ENCODE measurements at places on chromosomes 6 and 20. TPM values are rescaled to one million over a fixed set of nuclear protein-coding genes. Genes with fewer than 3 reads are reported as not detected.

SH3BGRL2 gene
- 0.25 TPM for total RNA-seq

CST4 gene
- not detected for total RNA-seq

MYL9 gene
- total RNA-seq: 20.7 TPM

CCDC170 gene
- 0.07 TPM for total RNA-seq

LRRN4 gene
- not detected for total RNA-seq

ACTR5 gene
- 10.7 TPM for total RNA-seq

ZNF311 gene
- total RNA-seq: 0.30 TPM

LY6G6D gene
- not detected for total RNA-seq

TREML1 gene
- not detected for total RNA-seq

BPIFA1 gene
- not detected for total RNA-seq

NMBR gene
- not detected for total RNA-seq

MCHR2 gene
- total RNA-seq: not detected

FANCE gene
- 2.8 TPM for total RNA-seq

CST2 gene
- not detected for total RNA-seq

LPA gene
- 0.02 TPM for total RNA-seq

WFDC10B gene
- not detected for total RNA-seq

ADGRF5 gene
- not detected for total RNA-seq

ANGPT4 gene
- 0.03 TPM for total RNA-seq

MICA gene
- 27.6 TPM for total RNA-seq

BPIFB2 gene
- not detected for total RNA-seq

DUSP15 gene
- total RNA-seq: 1.0 TPM

RHAG gene
- total RNA-seq: 0.07 TPM

MAP7 gene
- total RNA-seq: 38.0 TPM

SPATA2 gene
- 8.0 TPM for total RNA-seq

COL9A1 gene
- total RNA-seq: not detected

TMEM74B gene
- 3.7 TPM for total RNA-seq

MOG gene
- total RNA-seq: not detected

EBF4 gene
- total RNA-seq: 3.5 TPM

PRSS35 gene
- 0.08 TPM for total RNA-seq

GMPR gene
- 0.54 TPM for total RNA-seq

TSHZ2 gene
- not detected for total RNA-seq

EYA2 gene
- total RNA-seq: 3.0 TPM

LGSN gene
- 4.8 TPM for total RNA-seq

RGS17 gene
- 5.9 TPM for total RNA-seq

GPX5 gene
- total RNA-seq: not detected

CASS4 gene
- 0.06 TPM for total RNA-seq

POU5F1 gene
- total RNA-seq: 4.5 TPM

KCNG1 gene
- total RNA-seq: 18.8 TPM
